ENCODE measurements at places on chromosomes 4 and X.

DNA sequence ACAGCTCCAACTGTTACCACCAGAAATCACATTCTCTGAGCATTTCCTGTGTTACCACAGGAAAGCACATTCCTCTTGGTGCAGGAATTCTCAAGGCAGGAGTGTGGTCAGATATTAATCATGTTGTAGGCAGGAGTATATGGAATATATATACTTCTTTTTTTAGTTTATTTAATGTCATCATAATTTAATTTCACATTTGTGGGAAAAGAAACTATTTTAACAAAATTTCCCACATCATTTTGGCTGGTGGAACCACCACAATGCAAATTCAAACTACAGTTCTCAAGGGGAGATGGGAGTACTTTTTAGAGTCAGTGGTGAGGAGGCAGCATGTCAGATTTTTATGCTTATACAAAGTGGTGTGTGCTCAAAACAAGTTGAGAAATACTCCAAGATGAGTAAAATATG, 139.0 kb downstream of the ATP10D start:
- DNase-seq = no peak

DNA sequence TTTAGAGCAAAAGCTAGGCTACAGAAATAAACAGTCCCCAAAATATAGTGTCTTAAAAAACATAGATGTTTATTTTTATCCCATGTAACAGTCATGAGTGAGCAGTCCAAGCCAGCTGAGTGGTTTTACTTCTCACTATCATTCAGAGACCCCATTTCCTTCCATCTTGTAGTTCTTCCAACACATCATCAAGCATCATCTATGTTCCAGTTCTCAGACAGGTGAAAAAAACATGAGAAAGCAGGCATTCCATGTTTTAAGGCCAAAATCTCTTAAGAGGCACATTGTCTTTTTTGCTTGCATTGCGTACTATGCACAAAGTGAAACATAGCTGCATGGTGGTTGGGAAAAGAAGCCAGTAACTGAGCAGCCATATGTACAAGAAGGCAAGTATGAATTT, 128.6 kb downstream of the ATOH1 start:
- no peak for DNase-seq

DNA sequence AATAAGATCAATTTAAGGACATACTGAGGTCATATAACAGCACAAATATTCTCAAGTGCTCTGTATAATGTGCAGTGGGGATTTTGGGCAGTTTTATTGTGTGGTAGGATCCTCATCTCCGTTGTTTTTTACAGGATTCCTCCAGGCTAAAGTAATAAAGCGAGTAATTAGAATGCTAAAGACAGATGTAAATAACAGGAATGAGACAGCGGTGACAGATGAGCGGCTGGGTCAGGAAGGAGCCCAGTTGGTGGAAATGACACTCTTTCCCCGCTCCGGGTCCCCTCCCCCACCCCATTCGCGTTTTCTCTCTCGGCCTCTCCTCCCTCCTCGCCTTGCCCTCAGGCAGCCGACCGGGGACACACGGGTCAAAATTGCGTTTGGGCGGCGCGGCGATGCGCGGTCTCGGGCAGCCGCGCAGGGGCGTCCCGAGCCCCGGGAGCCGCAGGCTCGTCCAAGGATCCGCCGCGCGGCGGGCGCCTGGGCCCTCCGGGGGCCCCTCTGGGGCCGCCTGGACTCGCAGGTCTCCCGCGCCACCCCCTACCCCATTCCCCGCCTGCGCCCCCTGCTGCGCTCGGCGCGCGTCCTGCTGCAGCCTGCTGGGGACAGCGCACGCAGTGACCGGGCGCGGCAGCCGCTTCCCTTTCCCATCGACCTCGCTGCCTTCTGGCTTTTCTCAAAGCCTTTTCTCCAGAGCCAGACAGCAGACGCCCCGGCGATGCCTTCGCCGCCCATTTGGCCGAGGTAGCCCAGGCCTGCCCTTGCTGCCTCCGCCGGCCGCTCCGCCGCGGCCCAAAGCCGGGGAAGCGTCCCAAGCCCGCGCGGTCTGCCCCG, 16.2 kb downstream of the POU4F2 start:
- no peak for DNase-seq

DNA sequence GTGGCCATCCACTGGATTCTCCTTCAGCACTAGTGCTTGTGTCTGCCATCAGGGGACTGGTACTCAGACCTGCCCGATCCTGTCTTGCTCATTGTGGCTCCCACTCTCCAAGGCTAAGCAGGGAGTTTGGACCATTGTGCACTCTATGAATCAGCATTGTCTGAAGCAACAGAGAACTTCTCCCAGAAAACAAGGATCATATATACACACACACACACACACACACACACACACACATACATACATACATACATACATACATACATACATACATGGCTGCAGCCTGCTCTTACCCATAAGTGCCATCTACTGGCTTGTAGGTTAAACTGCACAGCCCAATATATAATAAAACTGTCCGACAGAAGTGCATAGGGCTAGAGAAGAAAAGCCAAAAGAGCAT, 345.3 kb upstream of the LCORL start:
- DNase-seq = no peak

DNA sequence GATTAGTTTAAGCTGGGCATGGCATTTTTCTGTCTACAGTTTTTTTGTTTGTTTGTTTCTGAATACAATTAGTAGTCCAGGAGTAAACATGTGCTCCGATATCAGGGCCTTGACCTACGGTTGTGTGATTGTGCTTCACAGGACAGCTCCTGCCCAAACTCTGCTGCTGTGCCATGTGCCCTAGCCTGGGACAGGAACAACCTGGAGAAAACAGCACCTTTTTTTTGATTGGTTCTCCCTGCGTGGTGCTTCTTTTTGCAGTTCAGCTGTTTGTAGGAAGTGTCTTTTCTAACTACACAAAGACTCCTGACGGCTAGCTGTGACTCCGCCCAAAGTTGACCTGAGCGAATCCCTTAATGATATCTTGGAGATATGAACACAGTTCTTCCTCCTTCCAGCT, 158.8 kb downstream of the ATP10D start:
- DNase-seq = no peak

DNA sequence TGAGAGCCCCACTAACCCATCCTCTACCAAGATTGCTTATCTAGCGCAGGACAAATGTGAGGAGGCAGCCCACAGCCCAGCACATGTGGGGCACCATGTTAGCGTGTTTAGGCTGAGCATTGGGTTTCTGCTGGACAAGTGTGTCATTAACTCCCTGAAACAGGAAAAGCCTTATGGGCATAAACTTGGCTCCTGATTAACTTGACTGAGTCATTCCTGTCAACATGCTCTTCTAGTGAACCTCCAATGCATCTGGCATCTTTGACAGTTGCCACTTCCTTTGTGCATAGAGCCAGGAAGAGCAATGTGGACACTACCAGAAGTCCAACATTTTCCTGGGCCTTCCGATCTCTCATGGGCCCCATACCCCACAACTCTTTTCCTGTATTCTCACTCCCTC, 2.5 kb downstream of the SPIN2A start:
- DNase-seq = no peak

DNA sequence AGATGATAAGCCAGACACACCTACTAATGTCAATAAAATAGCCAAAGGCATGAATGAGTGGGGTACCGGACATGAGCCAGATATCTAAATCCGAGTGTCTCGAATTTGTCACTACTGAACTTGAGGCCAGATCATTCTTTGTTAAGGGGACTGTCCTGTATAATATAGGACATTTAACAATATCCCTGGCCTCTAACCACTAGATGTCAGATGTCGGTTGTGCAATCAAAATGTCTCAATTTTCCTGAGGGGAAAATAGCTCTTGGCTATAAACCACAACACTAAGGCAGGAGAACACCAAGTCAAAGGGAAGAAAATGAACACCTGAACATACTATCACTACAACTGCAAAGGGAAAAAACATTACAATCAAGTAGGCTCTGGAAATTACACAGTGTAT, 154.5 kb downstream of the GPM6A start:
- no peak for DNase-seq

- no peak for DNase-seq
Observed at GRCh38 chr4:133143775-133144430, 5.2 kb upstream of the PCDH10 start.

GRCh38 chr4:3285558-3286334, 7.1 kb upstream of the RGS12 start:
- no peak for DNase-seq

- DNase-seq = no peak
Observed at GRCh38 chr4:146525754-146526153, 4.0 kb upstream of the SLC10A7 start.

Data from KG1 (cell line).